Activated T-helper 2 cell treated with anti-CD3 and anti-CD28 coated beads, Interferon-gamma antibody, Interleukin-2, Interleukin-4, amounts not matched to agents 10 μg/mL and 5 μg/mL and 100 μg/mL, durations not matched to agents 14 hours and 24 hours and 36 hours (primary cell): ENCODE measurements at places on chromosomes 12 and 14.

- DNase-seq = no peak
Observed at GRCh38 chr12:49621651-49622500, 1.5 kb upstream of the PRPF40B start.

- DNase-seq = no peak
Observed at GRCh38 chr14:93475471-93475870, 44.7 kb downstream of the UNC79 start.

DNA sequence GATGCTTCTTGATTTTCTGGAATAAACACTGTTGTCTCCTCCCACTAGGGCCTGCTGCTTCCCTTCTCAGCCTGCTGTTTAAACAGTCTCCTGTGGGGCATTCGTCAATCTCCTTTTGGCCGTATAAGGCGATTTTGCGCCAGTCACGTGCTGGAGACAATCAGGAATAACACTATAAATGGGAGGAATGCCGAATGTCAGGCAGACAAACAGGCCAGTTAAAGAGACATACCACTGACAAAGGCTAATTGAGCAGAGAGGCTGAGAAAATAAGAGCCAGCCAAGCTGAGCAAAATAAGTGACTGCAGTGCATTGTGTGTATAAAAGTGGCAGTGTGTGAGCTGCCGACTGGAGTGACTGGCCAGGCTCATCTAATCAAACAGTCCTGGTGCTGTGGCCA, 23.3 kb downstream of the DMAC2L start:
- DNase-seq = no peak

DNA sequence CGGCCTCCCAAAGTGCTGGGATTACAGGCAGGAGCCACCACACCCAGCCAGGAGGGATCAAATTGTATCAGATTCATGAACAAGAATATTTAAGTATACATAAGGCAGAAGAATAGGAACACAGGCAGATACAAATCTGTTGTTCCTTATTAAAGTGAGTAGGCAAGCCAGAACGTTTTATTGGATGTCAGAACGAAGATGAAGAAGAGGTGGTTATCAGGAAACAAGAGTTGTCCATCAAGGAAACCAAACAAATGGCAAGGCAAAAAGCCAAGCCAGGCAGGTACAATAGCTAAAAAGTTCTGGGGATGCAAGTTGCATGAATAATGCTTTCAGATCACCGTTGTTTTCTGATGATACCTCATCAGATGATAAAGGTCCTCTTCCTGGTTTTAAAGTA, 31.1 kb upstream of the BAZ1A start:
- no peak for DNase-seq

DNA sequence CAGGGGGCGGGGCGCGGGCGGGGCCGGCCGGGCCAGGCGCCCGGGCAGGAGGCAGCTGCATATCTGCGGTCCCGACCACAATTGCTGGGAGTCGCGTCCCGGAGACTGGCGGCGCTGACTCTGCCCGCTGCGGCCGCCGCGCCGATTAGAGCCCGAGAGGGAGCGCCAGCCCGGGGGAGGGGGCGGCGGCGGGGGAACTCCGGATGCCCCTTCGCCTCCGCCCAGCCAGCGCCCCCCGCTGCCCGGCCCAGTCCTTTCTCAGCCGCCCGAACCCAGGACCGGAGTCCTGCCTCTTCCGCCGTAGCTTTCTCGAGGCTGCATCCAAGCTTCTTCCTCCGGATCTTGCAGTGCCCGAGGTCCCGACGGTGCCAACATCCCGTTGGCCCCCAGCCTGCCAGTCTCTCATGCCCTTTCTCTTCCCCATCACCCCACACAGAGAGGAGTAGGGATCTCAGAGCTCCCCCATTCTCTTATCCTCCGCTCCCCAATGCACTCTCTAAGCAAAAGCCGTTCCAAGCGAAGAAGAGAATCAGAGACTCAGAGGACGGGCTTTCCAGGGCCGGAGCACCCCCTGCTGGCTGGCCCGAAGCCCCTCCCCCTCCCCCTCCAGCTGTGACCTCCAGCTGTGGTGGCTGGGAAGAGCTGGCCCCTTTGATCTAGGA, 8.8 kb upstream of the SP7 start:
- DNase-seq = peak; percentile 47
